ENCODE measurements at places on chromosomes 11 and 22.

- DNase-seq = no peak
Observed at GRCh38 chr11:23570828-23571227, 710.6 kb upstream of the CCDC179 start.

- DNase-seq = no peak
Observed at GRCh38 chr22:48782811-48783511, 1044.7 kb downstream of the BRD1 start.

GRCh38 chr11:103587901-103588788 is 448.3 kb upstream of the DDI1 start:
- no peak for DNase-seq

- DNase-seq = no peak
Observed at GRCh38 chr11:61266602-61267001, 25.6 kb downstream of the PGA5 start.

DNA sequence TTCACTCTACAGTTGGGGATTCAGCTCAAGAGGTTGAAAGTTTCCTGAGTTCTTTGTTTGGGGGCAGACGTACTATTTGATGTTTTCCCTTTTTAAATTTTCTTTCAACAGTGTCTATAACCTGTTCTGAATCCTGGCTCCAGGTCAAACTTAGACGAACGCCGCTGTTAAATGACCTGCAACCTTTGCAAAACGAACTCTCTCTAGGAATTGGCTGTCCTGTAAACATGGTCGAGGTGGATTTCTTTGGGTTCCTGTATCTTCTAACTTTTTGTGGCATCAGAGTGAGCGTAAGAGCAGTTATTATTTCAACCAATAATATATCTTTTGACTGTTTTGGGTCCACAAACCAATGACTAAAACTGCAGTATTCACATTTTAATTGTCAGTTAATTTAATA is 1.6 kb downstream of the OOSP4A start:
- no peak for DNase-seq

DNA sequence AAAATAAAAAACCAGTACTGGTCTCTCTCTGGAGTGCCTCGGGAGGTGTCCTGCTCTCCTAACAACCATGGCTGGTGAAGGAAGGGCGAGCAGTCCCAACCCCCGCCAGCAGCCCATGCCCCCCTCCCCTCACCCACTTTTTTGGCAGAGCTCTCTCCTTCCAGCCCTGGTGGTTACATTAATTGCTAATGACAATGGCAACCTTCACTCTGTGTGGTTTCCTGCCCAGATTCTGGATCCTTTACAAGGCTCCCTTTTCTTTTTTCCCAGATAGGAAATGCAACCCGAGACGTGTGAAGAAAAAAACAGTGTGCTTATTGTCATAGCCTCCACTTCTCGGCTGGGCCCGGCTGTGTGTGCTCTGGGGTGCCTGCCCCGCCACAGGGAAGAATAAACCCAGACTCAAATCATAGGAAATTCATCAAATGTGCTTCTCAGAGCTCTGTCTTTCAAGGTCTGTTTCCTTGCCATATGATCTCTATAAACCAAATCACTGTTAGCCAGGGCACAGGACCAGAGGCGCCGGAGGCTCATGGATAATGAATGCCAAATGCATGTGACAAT is 513.0 kb downstream of the SOX6 start:
- no peak for DNase-seq

DNA sequence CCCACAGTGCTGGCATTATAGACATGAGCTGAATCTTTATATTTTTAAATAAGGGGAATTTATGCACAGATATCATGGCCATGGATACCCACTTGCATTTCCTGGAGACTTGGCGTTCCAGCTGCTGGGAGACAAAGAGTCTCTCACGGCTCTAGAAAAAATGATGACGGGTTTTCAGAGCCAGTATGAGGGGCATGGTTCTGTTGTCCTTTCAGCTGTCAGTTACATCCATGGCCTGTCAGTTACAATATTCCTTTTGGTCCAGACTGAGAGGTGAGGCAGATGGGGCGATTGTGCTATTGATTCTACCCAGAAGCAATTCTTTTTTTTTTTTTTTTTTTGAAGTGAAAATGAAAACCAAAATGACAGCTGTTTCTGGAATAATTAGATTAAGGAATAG is 29.7 kb downstream of the USH1C start:
- no peak for DNase-seq

DNA sequence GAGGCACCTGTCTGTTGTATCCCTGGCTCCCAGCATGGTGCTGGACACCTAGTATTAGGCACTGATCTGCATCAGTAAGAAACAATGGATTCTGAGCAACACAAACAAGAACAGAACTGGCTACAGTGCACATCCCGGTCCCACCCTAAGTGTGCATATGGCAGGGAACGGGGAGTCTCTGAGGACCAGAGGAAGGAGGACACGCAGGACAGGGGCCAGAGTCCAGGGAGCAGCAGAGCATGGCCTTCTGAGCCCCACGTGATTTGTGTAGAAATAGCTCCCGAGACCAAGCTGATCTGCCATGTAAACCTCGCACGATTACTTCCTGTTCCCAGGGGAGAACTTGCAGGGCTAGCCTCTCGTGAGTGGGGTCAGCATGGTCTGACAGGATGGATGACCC is 12.7 kb upstream of the SNX32 start:
- no peak for DNase-seq

All from right lung (tissue), 10 donors.